ENCODE measurements at places on chromosomes 12 and 14.

- DNase-seq: no peak
Observed at GRCh38 chr14:68705741-68706283, 87.1 kb downstream of the ZFP36L1 start.

DNA sequence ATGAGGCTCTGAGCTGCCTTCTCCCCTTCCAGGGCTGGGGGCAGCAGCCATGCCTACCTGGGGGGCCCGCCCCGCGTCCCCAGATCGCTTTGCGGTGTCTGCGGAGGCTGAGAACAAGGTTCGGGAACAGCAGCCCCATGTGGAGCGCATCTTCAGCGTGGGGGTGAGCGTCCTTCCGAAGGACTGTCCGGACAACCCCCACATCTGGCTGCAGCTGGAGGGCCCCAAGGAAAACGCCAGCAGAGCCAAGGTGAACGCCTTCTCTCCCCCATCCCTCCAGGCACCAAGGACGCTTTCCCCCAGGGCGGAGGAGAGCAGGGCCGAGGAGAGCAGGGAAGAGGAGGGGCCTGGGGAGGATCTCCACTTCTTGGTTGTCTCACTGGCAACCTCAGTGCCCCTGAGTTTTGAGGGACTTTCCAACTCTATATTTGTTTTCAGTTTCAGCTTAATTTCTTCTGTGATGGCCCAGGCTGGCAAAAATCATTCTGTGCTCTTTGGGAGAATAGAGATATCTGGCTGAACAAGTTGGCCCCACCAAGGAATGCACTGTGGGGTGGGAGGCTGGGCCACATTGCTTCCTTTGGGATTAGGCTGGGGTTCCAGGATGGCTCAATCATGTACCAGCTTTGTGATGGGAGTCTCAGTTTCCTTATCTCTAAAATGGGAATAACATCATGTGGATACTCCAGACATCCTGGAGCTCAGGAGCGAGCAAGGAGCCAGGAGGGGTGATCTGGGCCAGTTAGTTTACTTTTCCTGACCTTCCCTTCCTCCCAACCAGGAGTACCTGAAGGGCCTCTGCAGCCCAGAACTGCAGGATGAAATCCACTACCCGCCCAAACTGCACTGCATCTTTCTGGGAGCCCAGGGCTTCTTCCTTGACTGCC is 1.2 kb downstream of the KHNYN start:
- no peak for DNase-seq

DNA sequence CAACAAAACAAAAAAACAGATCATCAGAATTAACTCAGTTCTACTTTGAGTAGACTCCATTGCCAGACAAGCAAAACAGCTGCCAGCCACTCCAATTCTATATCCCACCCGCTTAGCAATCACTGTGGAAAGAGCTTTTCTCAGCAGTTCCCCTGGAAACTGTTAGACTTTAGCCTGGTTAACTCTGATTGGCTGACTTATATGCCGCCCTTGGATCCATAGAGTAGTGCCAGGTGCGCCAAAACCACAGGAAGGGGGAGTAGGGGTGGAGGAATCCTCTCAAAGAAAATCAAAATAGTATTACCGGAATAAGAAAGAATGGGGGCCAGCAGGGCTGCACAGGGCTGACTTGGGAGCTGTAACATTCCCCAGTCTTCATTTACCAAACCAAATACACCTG is 5.4 kb upstream of the EML5 start:
- DNase-seq: no peak

DNA sequence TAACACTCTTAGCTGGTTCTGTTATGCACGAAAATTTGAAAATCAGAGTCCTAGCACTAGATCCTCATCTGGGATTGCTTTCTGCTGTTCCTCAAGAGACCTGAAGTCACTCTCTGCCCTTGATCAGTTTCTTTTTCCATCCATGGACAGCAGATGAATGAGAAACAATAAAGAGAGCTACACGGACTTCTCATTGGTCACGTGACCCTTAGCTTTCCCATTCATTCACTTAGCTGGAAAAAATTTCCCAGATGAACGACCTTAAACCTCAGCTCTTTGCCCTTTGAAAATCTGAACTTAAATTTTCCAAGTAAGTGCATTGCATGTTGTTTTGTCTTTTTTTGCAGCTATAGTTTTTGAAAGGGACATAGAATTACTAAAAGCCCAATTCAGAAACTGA is 27.2 kb upstream of the RGS6 start:
- DNase-seq: no peak

DNA sequence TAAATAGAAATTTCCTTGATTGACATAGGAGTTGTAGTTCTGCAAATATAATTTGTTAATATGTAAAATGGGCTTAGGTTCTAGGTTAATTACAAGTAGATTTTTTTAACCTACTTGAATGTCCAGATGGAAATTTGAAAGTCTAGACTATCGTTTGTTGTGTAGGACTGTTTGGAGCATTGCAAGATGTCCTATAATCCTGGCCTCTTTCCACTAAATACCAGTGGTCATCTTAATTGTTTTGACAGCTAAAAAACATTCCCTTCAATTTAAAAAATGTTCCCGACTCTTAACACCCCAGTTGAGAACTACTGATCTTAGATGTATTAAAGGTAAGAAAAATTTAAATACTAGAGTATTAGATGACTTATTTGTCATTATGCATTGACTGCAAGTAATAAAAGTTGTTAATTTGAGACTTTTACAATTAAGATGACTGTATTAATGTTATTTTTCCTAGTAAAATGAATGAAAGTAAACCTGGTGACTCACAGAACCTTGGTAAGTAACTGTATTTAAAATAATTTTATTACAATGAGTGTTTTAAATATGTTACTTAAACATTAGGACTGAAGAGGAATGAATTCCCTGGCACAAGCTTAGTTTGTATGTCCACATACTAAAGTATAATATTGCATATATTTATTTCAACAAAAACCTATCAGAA is 21.8 kb downstream of the G2E3 start:
- no peak for DNase-seq

DNA sequence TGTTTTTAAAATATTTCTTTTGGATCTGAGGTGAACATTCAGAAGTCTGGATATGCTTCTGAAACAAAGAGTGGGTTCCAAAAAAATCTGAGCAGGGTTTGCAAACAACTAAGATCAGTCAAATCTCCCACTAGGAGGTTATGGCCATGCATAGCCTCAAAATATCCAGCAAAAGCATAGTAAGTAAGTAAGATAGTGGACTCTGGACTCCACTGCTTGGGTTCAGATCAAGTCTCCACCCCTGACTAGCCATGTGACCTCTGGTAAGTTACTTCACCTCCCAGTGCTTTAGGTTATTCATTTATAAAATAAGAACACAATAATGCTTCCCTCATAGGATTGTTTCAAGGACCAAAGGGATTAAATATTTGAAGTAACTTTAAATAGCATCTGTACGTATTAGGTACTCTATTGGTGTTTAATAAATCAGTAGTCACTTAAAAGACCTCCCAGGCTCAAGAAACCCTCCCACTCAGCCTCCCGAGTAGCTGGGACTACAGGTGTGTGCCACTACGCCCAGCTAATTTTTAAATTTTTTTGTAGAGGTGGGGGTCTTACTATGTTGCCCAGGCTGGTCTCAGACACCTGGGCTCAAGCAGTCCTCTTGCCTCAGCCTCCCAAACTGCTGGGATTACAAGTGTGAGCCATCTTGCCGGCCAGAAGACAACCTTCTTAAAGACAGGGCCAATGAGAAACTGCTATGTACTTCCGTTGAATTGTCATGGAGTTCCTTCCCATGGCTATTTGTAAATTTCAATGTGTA is 95.7 kb upstream of the SOX5 start:
- DNase-seq: no peak

- DNase-seq: no peak
Observed at GRCh38 chr14:101250948-101251811, 310.1 kb upstream of the DIO3 start.

GRCh38 chr12:115817389-115817788 is 460.1 kb downstream of the MED13L start:
- no peak for DNase-seq

DNA sequence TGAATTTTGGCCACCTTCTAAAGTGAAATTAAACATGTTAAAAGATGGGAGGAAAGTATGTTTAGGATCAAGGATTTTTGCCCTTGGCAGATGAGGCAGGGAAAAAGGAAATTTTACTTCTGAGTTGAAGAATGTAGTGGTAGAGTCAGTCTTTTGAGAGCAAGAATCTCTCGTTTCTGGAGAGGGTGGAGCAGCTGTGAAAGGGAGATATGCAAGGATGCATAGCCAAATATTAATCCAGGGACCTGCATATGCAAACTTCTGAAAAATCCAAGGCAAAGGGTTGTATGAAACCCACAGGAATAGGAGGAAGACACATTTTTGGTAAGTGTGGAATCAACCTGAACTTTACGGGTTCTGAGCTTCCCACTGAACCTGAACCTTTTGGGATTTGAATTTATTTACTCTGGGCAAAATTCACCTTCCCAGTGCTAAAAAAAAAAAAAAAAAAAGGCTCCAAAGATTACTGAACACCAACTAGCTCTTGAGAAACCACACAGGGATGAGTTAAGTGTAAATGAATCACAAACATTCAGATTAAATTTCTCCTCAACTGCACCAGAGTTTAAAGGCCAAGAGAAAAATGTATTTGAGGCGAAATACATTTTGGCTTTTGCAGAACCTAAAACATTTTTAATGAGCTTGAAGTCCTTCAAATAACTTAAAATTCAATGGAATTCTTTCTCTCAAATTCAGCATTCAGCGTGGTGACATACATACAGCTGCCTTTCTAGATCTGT is 187.1 kb upstream of the CDKN3 start:
- no peak for DNase-seq
